CD4-positive, CD25-positive, alpha-beta regulatory T cell (primary cell): ENCODE measurements at places on chromosomes 2 and 18.

DNA sequence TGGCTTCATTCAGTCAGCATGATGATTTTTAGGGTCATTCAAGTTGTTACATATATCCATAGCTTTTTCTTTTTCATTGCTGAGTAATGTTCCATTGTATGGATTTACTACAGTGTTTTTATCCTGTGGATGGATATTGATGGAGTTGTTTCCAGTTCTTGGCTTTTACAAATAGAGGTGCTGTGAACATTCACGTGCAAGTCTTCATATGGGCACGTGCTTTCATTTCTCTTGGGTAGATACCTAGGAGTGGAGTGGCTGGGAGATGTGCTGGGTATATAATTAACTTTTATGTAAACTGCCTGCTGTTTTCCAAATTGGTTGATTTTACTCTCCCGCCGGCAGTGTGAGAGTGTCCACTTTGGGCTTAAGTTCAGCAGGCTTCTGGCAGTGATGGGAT, 16.5 kb downstream of the AGAP1 start:
- no peak for DNase-seq

DNA sequence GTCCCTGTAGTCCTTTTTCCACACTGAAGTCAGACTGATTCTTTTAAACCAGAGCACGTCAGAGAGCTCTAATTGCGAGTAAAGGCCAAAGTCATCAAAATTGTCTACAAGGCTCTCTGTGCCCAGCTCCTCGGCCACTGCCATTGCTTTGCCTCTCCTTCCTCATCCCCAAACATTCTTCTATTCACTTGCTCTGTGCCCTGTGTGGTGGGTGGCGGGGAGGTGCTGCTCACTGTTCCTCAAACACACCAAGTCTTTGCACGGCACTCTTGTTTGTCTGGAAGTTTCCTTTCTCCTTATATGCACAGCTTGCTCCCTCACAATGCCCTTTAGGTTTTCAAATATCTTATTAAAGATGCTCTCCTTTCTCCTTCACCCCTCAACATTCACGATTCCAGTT, 100.1 kb upstream of the FSHR start:
- no peak for DNase-seq

DNA sequence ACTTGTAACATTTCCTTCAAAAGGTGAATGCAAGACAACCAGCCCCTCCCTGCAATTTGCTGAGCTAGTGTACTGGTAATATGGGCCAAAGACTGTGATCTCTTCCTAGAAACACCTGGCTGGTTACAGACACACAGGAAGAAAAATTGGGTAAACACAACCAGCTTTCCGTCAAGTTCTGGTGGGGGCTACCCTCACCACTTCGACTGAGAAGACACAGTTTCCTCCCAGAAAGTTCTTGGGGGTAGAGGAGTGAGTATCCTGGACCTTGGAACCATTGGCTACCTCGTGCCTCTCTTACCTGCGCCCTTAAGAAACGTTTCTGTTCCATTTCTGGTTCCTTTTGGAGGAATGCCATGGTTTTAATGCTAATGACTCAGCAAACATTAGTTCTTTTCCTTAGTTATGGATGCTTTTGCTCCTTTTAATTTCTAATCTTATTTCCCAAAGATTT, 120.9 kb upstream of the DLX2 start:
- DNase-seq = peak; percentile 93

DNA sequence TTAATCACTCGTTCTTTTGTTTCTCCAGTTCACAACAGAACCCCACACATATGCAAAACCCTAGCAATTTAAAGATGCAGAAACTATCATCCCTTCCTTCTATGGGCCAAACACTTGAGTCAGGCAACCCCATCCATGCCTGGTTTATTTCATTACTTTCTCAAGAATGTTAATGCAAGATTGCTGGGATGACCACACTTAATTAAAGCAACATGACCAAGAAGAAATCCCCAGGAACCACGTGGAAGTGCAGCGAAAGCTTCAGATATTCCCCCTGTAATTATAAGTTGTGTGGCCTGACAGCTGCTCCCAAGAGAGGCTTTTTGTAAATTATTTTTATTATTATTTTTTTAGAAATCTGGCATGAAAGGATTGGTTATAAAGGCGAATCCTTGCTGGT, 246.2 kb upstream of the ID2 start:
- DNase-seq = no peak
